ENCODE measurements at places on chromosomes 7 and 10.

DNA sequence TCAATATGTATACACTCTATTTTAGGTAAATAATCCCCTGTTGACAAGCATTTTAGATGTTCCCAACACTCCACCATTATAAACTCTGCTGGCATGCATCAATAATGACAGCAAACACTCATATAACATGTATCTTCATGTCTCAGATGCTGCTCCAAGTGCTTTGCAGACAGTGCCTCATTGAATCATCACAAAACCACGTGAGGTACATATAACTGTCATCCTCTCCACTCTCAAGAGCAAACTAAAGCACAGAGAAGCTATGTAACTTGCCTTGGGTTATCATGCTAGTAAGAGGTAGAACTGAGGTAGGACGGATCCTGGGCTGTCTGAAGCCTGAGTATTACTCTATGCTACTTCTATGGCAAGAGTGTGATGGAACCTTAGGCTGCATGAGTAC lies 72.5 kb upstream of the GSDME start:
- DNase-seq, result no peak

- no peak for DNase-seq
Observed at GRCh38 chr10:60948851-60949250, 4.9 kb upstream of the RHOBTB1 start.

GRCh38 chr7:24916463-24917040 lies 63.4 kb downstream of the OSBPL3 start:
- DNase-seq, result no peak

- DNase-seq, result peak; percentile 67
Observed at GRCh38 chr7:76364198-76364584, 5.4 kb upstream of the YWHAG start.

DNA sequence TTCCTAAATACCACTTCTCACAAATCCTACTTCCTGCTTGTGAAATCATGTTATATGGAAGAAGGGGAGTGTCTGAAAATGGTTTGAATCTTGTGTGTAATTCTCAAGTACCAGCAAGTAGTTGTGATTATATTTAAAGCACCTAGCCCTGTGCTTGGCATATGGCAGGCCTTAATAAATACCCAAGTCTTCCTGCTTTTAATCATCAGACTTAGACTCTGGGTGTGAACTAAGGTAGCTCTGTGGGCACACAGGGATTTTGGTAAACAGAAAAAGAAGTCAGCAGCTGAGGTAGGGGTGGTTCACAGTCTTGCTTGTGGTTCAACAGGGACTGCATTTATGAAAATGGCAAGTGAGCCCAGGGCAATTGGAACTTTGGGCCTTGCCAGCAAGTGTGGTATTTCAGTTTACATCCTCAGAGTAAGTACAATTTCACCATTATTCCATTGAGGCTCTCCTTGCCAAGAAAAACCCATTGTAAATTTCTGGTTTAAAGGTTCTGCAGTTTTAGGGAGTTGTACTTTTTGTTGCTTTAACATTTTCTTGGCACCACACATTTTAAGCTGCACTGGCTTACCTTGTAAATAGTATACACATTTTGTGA lies 215.5 kb downstream of the AUTS2 start:
- no peak for DNase-seq

DNA sequence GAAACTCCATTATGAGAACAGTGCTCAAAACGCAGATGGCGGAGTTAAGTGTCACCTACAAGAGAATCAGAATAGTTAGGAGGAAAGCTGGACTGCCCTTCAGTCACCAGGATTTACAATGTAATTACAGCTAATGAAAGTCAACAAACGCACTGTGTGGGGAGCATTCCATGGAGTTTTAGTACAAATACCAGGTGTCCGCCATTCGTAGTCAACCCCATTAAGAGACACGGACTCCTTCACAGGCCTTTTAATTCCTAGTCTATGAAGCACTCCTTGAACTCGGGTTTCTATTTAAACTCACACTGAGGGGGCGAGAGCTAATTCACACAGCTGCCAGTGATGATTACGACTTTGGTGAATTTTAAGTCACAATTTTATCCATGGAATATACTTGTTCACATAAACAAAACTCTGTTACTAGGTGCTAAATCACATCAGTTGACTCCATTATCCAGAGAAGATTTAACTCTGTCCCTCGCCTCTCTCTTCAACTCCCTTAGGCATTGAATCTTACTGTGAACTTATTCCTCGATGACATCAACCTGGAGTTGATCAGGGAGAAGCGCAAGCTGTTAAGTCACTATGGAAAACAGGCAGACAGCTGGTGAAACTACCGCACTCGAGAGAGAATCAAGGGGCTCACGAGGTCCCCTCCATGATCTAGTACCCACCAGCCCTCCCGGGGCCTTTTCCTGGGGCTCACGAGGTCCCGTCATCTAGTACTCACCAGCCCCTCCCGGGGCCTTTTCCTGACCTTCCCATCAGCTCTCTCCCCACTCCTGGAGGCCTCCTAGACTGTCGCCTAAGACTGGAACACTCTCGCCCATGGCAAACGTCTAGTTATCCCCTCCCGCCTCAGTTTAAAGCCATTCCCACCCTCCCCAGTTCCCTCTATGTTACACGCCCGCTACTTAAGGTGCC lies 1.5 kb downstream of the ZFAND2A start:
- DNase-seq, result no peak

Data from KBM-7 (cell line).